ENCODE measurements at places on chromosomes 7 and 10.
A peak's percentile ranks its signal among the peaks of the same experiment; 100 is the strongest.

GRCh38 chr10:34795334-34795733, 19.8 kb downstream of the PARD3 start:
- no peak for DNase-seq

DNA sequence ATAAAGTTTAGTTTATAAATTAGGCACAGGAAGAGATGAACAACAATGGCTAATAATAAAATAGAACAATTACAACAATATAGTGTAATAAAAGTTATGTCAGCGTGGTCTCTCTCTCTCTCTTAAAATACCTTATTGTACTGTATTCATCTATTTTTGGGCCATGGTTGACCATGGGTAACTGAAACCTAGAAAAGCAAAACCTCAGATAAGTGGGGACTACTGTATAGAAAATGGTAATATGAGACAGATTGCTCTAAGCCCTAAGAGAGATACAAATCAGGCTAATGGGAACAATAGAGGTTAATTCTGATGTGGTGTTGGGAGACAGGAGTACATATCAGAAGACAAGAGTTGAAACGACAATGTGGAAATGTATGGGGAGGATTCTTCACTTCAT, 86.2 kb downstream of the ZNF365 start:
- no peak for DNase-seq

GRCh38 chr10:133257489-133258065, 19.1 kb downstream of the ADAM8 start:
- peak; percentile 36 for DNase-seq

DNA sequence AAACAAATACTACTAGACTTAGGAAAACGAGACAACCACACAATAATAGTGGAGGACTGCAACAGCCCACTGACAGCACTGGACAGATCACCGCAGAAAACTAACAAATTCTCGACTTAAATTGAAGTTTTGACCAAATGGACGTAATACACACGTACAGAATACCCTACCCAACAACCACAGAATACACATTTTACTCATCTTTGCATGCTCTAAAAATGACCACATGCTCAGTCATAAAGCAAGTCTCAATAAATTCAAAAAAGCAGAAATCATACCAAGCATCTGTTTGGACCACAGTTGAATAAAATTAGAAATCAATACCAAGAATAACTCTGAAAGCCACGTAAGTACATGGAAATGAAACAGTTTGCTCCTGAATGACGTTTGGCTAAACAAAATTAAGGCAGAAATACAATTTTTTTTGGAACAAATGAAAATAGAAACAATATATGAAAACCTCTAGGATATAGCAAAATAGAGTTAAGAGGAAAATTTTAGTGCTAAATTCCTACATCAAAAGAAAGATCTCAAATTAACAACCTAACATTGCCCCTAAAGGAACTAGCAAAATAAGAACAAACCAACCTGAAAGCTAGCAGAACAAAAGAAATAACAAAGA, 30.6 kb downstream of the MAPK8 start:
- no peak for DNase-seq

GRCh38 chr10:76149182-76149581, 717.8 kb downstream of the LRMDA start:
- DNase-seq = peak; percentile 31

GRCh38 chr7:78140109-78140508, 341.5 kb downstream of the PHTF2 start:
- DNase-seq = no peak

- DNase-seq = no peak
Measured at GRCh38 chr10:110824152-110824441, 47.6 kb upstream of the PDCD4 start.

GRCh38 chr10:69994262-69994661, 58.4 kb upstream of the MACROH2A2 start:
- peak; percentile 58 for DNase-seq

GRCh38 chr7:104903846-104904245, 110.2 kb upstream of the KMT2E start:
- no peak for DNase-seq

GRCh38 chr7:134777470-134777869, 2.0 kb upstream of the CALD1 start:
- no peak for DNase-seq

DNA sequence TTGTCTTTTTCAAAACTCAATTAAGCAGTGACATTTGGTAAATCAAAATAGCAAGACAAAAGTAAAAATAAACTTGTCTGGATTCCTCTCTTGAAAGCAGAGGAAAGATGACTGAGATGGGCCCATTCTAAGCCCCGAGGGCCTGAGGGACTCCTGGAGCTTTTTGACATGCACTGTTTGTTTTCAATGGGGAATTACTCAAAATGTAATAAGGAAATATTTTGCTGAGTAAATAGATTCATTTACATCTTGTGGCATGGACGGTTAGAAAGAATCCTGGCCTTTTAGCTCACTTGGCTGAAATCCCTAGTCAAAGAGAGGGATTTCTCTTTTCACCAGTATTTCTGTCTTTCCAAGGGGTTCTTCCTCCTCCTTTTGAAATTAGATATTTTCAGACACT, 108.0 kb downstream of the MKX start:
- DNase-seq = no peak

DNA sequence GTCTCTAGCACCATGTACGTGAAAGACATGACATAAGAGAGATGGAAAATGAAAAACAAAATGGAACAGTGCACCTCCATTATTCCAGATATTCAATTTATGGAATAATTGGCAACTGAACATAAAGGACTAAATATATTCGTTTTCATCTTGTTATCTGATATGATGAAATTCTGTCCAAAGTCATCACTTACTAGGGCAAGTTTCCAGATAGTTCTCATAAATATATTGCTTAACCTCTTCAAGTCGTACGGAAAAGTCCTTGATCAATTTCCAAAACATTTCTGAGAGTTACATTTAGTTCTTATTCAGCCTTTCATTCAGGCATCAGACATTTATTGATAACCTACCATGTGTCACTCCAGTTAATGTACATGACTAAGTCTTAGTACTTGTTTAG, 185.2 kb downstream of the HGF start:
- peak; percentile 63 for DNase-seq

Measured in fibroblast of mammary gland (primary cell).